ENCODE measurements at places on chromosomes 13 and 19.
A peak's percentile ranks its signal among the peaks of the same experiment; 100 is the strongest.

- DNase-seq = no peak
These were observed 349.8 kb downstream of the DLEU7 start for GRCh38 chr13:50493683-50494082.

DNA sequence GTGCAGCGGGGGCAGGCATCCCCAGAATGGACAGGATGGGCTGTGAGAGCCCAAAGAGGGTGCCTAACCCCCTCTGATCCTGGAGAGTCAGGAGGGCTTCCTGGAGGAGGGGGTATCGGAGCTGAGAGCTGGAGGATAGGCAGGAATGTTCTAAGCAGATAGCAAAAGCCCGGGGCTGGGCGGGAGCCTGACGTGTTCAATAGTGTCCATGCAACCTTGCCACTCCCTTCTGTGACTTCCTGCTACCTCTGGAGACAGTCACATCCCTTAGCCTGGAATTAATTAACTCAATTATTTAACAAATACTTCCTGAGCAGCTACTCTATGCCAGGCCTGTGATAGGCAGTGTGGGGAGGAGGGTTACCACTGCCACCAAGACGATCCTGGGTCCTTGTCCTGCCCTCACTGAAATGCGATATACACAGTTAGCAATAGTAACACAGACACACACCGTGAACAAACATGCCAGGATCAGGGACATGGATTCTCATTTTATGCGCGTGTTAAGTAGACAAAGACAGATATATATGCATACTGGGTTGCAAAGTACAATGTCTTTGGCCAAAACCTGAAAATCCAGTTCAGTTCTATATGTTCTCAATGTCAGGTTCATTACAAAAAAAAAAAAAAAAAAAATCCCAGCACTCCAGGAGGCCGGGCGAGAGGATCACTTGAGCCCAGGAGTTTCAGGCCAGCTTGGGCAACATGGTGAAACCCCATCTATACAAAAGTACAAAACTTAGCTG lies 10.7 kb downstream of the AP2S1 start:
- no peak for DNase-seq

- no peak for DNase-seq
These were observed 184.2 kb downstream of the LACC1 start for GRCh38 chr13:44063881-44064280.

DNA sequence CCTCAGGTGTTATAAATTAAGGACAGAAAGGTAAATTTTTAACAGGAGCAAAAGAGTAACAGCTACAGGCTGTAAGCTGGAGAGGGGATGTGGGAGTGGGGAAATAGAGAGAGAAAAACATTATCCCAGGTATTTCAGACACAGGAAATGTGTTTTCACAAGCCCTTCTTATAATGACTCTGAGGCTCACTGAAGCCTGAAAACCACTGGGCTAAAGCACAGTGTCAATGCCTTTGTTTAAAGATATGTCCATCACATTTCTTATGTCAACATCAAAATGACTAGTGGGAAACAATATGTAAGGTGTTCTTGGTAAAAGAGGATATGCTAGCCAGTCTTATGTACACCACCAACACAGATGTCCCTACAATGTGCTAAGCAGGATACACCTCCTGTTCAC lies 365.9 kb downstream of the FGF14 start:
- no peak for DNase-seq

- no peak for DNase-seq
These were observed 5.2 kb upstream of the OR10H1 start for GRCh38 chr19:15820646-15821045.

GRCh38 chr19:1856698-1857603 lies 6.4 kb downstream of the KLF16 start:
- peak; percentile 57 for DNase-seq
